ENCODE measurements at places on chromosomes 2 and 18.

- no peak for DNase-seq
Measured at GRCh38 chr2:120804459-120804858, 68.8 kb downstream of the GLI2 start.

GRCh38 chr2:234569776-234570430 lies 73.0 kb upstream of the ARL4C start:
- no peak for DNase-seq

DNA sequence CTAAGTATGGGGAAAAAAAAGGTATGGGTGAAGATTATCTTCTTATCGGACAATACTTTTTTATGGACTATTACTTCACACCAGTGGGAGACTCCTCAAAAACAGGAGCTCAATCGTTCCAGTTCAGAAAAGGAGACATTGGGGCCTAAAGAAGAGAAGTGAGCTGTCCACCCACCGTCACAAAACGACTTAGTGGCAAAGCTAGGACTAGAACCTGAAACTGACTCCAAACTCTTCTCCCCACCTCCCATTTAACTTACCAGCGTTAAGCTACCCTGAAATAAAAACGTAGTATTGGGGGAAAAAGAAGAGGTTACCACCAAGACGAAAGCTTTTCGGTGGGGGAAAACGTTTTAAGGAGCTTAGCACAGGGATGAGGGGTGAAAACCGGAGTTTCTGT lies 503 bp downstream of the GTF3C3 start:
- DNase-seq = no peak

DNA sequence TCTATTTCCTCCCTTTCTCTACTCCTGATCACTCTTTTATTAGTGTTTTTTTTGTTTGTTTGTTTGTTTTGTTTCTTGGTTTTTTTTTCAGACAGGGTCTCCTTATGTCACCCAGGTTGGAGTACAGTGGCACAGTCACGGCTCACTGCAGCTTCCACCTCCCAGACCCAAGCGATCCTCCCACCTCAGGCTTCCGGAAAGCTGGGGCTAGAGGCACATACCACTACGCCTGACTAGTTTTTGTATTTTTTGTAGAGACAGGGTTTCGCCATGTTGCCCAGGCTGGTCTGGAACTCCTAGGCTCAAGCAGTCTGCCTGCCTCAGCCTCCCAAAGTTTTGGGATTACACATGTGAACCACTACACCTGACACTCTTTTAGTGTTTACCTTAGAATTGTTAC lies 122.3 kb downstream of the ATL2 start:
- DNase-seq = no peak
